ENCODE measurements at places on chromosomes 3 and 15.

GRCh38 chr3:22319446-22319845 lies 568.4 kb upstream of the ZNF385D start:
- no peak for DNase-seq

DNA sequence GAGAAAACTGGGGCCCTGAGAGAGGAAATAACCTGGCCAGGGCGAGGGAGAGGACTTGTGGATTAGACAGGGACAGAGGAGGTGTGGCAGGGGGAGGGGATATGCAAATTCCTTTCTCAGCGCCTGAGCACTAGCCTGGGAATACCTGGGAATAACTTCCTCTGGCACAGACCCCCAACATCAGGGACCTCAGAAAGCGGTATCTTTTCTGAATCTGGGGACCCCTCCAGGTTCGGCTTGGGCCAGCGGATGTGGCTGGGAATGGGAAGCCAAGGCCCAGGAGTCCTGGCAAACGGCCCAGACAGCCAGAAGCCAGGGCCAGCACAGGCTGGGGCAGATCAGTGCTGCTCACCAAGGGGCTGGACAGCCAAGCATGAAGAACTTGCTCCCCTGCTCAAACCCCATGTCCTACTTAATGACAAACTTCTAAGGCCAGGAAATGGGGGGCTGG lies 9.2 kb upstream of the ACSBG1 start:
- no peak for DNase-seq

DNA sequence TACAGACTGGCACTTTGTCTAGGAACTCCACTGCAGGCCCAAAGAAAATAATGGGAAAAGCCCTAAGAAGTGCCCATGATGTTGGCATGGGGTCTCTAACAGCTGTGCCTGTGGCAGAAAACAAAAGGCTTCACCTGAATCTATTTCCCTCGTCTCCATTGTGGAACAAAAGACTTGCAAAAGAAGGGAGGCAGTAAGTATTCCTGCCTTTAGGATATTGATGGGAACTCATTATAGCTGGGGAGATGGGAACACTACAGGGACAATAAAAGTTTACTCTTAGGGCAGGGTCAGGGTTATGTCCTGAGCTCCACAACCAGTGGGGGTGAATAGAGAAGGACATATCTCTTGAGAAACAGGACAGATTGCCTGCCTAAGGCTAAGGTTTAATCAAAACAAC lies 930.6 kb upstream of the EPHA6 start:
- DNase-seq = no peak

DNA sequence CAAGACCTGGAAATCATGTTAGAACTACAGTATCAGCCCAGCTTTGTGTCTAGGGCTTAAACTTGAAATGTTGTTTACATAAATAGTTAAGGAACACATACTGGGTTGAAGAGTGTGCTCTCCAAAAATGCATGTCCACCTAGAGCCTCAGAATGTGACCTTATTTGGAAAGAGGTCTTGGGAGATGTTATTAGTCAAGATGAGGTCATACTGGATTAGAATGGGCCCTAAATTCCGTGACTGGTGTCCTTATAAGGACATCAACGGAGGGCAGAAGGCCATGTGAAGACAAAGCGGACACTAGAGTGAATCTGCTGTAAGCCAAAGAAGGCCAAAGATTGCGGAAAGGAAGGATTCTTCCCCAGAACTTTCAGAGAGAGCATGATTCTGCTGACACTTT lies 759.2 kb upstream of the CFAP20DC start:
- DNase-seq = no peak

- no peak for DNase-seq
Measured at GRCh38 chr3:193743702-193744047, 150.7 kb downstream of the OPA1 start.

DNA sequence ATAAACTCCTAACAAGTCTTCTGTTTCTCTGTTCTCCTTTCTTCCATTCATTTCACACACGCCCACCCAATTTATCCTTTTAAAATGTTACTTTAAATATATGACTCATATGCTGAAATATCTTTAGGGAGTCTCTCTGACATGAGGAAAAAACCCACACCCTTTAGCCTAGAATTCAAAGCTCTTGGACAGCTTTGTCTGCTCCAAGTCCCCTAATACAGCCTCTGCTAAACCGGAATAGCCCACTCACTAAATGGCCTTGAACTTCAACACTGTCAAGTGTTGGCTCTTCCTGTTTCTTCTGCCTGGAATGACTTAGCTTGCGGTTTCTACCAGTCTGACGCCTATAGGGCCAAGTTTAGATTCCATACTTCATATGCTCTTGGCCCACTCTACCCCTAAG lies 3.3 kb upstream of the CD96 start:
- no peak for DNase-seq

- no peak for DNase-seq
Measured at GRCh38 chr3:52775877-52776276, 1.5 kb upstream of the ITIH1 start.
